ENCODE measurements at places on chromosomes 6 and 20.

DNA sequence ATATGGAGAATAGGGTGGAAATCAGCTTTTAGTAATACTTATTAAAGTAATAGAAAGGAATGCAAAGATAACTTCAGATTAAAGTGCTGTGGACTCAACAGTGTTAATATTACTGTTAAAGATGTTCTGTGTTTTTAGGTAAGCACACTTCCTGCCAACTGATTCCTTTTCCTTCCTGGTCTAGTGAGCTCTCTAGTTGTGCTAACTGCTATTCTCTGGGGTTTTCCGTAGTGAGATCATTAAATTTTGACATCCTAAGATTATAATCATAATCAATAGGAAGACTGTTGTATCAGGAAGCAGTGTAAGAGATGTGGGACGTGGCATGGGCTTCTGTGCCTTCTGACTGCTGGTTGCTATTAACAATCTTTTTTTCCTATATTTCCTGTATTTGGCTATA lies 1.2 kb upstream of the TMEM217 start:
- DNase-seq = no peak

DNA sequence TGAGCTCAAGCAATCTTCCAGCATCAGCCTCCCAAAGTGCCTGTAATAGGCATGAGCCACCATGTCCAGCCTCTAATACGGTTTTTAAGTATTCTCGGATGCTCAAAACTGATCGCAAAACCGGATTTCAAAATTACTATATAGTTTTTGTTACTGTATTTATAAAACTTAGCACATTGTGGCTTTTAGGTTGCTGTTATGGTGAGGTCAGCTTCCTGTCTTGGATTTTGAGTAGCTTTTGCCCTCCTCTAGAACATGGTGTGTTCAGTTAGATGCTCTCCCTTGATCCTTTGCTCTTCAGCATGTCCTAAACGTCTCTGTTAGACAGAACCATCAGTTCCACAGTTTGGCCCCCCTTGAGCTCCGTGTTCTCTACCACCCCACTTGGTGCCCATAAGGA lies 96.2 kb downstream of the RPP40 start:
- no peak for DNase-seq

- peak; percentile 92 for DNase-seq
Observed at GRCh38 chr6:31664790-31665500, at the start of gene GPANK1. GPANK1 (minus strand) TSS chr6:31664997; CDS start chr6:31664478, 519 bp downstream.

GRCh38 chr6:837380-837779 lies 144.4 kb upstream of the EXOC2 start:
- DNase-seq = no peak

Measured in stimulated activated naive CD8-positive, alpha-beta T cell treated with anti-CD3 and anti-CD28 coated beads, Interleukin-15, amount 100 ng/mL, for 72 hours (primary cell).